ENCODE measurements at places on chromosomes 6 and 20. TPM values are rescaled to one million over a fixed set of nuclear protein-coding genes. Genes with fewer than 3 reads are reported as not detected.

GRCh38 chr6:109034526-109034925 lies 60.1 kb downstream of the SESN1 start:
- DNase-seq, result no peak

SAMD5 gene
- total RNA-seq, result 1.3 TPM

DNA sequence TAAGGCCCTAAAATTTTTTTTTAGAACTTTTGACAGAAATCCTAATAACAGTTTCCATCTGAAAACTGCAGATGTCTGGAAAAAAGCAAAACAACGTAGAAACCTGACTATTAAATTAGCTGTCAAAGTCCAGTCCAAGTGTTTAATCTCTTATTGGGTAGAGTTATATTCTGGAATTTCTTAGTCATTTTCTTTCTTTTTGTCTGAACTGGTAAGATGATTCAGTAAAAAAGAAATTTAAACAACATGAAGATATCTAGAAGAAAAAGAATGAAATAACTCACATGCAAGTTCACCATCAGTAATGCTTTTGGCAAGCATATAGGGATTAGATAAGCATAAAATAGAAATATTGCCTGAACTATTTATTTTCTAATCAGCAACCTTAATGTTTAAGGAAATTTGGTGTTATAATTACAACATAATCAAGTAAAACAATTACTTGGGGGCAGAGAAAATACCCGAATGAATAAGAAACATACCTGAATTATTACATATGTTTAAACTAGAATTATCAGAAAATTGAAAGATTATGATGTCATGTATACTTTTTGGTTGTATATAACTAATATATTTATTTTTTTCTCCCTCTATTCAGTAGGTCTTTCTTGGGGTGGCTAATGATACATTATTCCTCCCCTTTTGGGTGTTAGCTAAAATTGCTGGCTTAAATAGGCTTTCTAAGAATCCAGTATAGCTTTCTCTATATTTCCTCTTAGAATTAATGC lies 51.1 kb downstream of the FAM83B start:
- DNase-seq, result no peak

PTK6 gene
- not detected for total RNA-seq

- no peak for DNase-seq
Observed at GRCh38 chr20:31667315-31668285, 29.9 kb downstream of the COX4I2 start.

SLCO4A1 gene
- total RNA-seq, result 160 TPM

DNA sequence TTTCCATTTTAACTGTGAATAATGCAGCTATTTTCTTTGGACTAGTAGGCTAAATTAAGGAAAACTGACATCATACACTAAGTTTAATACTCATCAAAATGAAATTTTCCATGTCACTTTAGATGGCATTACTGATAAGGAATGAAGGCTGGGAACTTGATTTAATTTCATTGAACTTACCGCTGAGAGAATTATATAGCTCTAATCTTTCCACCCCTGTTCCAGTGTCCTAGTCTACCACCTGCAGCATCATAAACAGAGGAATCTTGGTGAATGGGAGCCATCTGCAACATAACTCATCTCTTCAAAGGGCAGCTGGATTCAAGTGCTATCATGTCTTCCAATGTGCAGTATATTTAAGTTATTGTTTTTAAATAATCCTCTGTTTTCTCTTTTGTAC lies 1395.2 kb downstream of the EPHA7 start:
- DNase-seq, result no peak

DNA sequence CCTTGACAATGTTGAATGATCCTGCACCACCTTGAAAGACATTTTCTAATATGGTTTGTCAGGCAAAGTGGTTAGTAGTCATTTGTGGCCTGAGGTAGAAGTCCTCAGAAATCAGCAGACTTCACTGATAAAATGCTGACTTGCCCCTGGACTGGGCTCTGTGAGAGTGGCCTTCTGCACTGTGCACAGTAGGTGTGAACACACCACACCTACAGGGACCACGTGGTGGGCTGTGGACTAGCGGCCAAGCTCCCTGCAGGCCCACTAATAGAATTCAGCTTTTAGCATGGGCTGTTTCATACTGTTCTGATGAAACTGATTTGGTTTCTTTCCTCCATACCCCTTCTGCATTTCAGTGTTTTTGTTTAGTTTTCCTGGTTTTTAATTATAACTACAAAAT lies 7.3 kb downstream of the BPHL start:
- no peak for DNase-seq

GRCh38 chr6:83113258-83113657 lies 45.8 kb downstream of the DOP1A start:
- no peak for DNase-seq

SOBP gene
- 5.4 TPM for total RNA-seq

- no peak for DNase-seq
Observed at GRCh38 chr6:118333772-118334171, 214.3 kb upstream of the PLN start.

- DNase-seq, result no peak
Observed at GRCh38 chr6:27176523-27177484, 70.7 kb upstream of the PRSS16 start.

DNA sequence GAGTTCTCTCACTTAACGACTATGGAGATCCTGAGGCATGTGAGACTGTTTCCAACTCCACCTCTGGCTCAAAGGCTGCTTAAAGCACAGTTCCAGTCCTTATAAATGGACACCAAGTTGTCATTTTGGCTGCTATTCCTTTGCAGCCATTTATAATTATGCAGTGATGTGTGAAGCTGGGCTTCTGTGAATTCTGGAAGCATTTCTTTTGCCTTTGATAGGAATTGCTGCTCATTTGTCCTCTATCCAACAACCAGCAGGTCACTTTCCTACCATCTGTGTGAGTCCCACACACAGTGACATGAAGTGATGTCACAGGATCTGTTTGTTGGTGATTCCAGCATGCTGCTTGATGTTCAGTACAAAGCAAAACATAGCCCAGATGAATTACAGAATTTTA lies 28.5 kb upstream of the EFHC1 start:
- no peak for DNase-seq

GRCh38 chr6:151380848-151381205 lies 10.5 kb downstream of the ZBTB2 start:
- no peak for DNase-seq

MOXD1 gene
- 0.75 TPM for total RNA-seq

All from ascending aorta (tissue), 2 donors.